ENCODE measurements at places on chromosomes 11 and 22.

GRCh38 chr11:17098038-17098437 is 20.6 kb upstream of the RPS13 start:
- no peak for DNase-seq

DNA sequence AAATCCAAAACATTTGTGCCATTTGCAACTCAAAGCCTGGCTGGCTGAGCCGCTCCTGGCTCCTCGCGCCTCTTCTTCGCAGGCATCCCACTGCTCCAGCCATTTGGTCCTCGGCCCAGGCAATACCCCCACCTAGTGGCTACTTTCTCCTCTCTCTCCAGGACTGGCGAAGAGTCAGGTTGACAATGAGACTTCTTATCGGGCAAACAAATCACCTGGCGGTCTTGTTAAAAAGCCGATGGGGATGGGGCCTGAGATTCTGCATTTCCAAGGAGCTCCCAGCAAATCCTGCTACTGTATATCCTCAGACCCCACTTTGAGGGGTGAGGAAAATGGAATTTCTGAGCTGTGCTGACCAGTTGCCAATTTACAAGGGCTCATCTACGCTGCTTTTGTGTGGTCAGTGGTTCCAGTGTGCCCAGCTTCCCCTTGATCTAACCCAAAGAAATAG is 89.0 kb downstream of the ISX start:
- peak; percentile 76 for DNase-seq

DNA sequence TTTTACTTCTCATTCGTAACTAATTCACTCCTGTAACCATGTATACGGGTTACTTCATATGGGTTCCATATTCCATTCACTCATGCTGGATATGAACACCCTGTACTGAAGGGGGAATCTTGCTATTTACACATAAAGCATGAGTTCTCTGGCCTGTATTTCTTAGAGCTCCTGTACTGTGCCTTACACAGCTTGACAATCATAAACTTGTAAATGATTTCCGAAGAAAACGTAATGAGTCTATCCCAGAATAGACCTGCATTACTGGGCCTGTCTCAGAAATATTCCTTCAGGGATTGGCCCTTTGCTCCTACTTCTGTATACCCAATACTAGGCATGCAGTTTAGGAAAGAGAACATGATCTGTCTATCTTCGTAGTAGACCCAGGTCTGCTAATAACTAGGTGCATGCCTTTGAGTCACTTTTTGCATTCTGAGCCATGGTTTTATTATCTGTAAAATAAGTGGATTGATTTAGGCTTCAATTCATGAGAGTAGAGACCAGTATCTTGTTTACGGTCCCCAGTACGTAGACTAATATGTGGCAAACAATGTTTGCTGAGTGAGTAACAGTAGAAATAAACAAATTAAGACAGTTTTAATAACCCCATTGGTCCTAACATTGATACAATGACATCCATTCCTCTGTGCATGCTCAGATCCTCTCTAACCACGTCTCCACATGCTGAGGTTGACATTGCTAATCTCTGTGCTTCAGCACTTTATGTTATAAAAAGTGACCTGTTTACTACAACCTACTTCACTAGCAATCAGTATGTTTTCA is 1.2 kb downstream of the CCDC34 start:
- DNase-seq = no peak

DNA sequence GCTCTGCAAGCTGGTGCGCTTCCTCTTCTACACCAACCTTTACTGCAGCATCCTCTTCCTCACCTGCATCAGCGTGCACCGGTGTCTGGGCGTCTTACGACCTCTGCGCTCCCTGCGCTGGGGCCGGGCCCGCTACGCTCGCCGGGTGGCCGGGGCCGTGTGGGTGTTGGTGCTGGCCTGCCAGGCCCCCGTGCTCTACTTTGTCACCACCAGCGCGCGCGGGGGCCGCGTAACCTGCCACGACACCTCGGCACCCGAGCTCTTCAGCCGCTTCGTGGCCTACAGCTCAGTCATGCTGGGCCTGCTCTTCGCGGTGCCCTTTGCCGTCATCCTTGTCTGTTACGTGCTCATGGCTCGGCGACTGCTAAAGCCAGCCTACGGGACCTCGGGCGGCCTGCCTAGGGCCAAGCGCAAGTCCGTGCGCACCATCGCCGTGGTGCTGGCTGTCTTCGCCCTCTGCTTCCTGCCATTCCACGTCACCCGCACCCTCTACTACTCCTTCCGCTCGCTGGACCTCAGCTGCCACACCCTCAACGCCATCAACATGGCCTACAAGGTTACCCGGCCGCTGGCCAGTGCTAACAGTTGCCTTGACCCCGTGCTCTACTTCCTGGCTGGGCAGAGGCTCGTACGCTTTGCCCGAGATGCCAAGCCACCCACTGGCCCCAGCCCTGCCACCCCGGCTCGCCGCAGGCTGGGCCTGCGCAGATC is 16.5 kb downstream of the P2RY2 start:
- DNase-seq = no peak

GRCh38 chr11:45298718-45299117 is 12.6 kb upstream of the SYT13 start:
- DNase-seq = no peak

- no peak for DNase-seq
Observed at GRCh38 chr11:66365711-66366619, 5.6 kb downstream of the SLC29A2 start.

DNA sequence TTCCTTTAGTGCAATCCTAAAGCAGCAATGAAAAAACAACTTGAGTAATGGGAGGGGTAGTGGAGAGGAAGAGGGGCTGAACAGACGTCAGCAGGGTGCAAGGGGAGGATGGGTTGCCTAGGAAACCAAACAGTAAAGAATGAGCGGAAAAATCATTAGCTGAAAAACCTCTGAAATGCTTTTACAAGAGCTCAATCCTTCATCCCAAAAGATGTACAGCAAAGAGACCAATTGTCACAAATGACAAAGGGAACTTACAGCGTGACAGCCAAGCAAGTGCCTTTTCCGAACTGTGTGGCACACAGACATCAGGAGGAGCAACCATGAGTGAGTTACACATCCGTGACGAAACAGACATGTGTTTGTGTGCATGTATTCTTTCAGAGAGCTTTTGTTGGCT is 104.6 kb downstream of the SIK3 start:
- no peak for DNase-seq

DNA sequence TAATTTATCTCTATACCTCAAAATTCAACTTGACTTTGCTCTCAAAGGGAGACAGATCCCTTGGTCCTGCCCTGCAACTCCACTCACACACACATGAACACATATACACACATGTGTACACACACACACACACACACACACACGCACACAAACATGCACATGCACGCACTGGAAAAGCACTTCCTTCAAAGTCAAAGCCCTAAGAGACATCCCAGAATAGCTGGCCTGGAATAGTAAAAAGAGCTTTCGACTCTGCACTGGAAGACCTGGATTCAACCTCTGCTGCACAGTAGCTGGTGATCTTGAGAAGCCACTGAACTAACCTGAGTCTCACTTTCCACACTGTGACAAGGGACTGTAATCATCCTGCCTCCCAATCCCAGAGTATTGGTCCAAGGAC is 26.8 kb downstream of the TENM4 start:
- no peak for DNase-seq

GRCh38 chr11:131468565-131468964 is 98.2 kb downstream of the NTM start:
- no peak for DNase-seq

DNA sequence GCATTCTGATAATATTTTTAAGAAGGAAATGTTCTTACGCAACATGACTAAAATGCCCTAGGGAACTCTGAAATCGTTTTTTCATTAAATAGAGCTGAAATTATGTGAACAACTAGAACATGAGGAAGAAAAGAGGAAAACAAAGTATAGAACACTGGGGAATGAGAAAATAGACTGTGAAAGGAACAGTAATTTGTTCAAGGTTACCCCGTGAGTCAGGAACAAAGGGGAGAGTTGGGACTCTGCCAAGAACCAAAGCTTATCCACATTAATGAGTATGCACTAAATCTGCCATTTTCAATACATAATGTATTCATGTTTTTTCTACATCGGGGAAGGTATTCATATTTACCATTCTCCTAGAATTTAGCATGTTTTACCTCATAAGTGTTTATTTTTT is 961.8 kb upstream of the CCDC90B start:
- no peak for DNase-seq

DNA sequence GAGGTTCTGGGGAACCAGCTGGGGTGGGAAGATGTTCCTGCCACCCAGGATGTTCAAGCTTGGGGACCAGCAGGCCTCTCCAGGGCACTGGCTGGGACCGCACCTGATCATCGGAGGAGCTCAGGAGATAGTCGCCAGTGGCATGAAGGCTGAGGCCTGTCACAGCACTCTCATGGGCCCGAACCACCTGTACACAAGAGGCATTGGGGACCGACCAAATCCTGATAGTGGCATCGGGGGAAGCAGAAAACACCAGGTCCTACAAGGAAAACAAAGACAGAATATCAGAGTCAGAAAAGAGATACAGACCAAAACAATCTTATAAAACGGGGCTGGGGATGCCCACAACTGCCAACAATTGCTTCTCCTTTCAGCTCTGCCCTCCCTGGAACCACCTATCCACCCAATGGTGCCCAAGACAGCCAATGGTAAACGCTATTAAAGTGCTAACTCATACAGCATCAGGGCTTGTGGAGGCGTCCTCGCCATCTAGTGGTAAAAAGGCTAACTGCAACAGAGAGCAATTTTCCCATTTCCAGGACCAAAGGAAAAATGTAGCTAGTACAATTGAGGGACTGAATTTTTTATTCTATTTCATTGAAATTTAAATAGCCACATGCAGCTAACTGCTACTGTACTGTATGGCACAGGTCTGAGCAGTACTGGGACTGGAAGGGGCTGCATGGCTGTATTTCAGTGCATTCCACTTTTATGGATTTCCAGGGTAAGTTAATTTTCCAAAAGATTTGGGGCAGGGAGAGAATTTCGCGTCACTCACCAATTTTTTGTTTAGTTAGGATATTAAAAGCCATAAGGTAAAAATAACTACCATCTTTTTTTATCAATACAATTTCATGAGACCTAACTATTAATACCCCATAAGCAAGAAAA is 7.1 kb downstream of the PRPF19 start:
- DNase-seq = peak; percentile 89

GRCh38 chr11:108870373-108871020 is 205.6 kb downstream of the DDX10 start:
- no peak for DNase-seq

GRCh38 chr11:73716153-73717056 is 44.5 kb downstream of the RAB6A start:
- DNase-seq = peak; percentile 53

- peak; percentile 28 for DNase-seq
Observed at GRCh38 chr11:108790501-108791299, 125.8 kb downstream of the DDX10 start.

GRCh38 chr11:2310073-2310785 is 8.4 kb downstream of the TSPAN32 start:
- DNase-seq = no peak

GRCh38 chr22:31530823-31531195 is 34.5 kb downstream of the SFI1 start:
- no peak for DNase-seq

DNA sequence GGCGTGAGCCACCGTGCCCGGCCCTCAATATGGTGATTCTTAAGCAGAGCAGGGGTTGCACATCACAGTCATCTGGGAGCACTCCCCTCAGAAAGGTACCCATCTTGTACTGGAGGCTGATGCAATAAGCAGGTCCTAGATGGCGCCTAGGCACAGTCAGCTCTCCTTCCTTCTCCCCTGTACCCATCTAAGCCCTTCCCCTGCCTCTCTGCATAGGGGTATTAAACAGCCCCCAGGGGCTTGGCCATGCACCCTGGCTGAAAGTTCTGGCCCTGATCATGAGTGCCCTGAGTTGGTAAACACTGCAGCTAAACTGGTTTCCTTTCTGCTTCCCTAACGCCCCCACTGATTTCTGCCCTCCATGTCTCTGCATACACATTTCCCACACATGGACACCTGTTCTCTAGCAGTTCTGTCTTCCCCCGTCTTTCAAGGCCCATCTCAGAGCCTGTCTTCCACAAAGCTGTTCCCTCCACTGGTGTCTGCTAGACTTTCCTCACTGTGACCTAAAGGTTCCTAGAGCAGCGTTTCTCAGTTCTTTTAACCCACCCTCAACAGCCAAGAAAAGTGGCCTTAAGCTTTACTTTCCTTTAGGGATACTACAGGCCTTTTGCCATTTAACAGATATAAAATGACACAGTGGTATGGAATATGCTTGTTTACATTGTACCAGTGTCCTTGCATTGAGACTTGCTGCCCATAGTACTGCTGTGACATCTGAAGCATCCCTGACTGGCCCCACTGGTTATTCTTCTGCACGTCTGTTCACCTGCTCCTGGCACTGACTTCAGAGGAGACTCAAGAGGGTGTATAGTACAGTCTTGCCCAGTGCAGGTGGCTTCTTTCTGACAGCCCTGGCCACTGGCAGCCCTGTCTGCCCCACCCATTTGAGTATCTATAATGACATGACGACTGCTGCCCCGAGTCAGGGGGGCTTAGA is 15.6 kb downstream of the UBE2L3 start:
- DNase-seq = no peak
